ENCODE measurements at places on chromosomes 2 and 18. TPM values are rescaled to one million over a fixed set of nuclear protein-coding genes. Genes with fewer than 3 reads are reported as not detected.
A peak's percentile ranks its signal among the peaks of the same experiment; 100 is the strongest.

DNA sequence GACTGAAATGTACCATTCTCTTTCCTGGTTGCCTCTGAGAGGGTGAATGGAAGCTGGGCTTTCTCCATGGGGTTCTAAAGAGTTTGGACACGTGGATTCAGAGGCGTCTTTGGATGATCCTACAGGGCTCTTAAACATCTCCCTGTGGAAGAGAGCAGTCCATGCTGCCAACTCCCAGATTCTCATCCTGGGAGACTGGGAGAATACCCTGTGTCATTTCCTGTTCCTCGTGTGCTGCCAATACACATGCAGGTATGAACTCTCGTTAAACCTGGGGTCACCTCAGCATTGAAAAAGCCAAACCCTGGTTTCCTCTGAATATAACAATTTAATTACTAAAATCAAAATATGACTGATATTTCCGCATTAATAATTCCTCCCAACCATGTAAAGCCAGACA, 73.3 kb upstream of the NT5C1B start:
- no peak for DNase-seq

- DNase-seq: peak; percentile 10
Observed at GRCh38 chr2:238912228-238912915, 64.5 kb downstream of the TWIST2 start.

DNA sequence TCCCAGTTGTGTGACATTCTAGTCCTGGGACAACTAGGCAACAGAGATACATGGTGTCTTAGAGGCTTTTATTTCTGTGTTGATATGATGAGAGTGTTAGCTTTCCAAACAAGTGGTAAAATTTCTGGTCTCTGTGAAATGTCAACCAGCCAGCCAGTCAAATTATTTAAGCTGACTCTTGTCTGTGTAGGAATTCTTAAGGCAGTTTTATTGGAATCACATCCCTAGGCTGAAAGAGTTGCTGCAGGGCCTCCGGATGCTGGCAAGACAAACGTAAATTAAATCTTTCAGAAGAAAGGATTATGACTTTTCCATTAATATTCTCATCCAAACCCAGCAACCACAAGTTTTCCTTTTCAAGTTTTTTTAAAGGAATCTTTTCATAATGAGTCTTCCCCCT, 44.6 kb downstream of the SERPINB7 start:
- DNase-seq: no peak

DNA sequence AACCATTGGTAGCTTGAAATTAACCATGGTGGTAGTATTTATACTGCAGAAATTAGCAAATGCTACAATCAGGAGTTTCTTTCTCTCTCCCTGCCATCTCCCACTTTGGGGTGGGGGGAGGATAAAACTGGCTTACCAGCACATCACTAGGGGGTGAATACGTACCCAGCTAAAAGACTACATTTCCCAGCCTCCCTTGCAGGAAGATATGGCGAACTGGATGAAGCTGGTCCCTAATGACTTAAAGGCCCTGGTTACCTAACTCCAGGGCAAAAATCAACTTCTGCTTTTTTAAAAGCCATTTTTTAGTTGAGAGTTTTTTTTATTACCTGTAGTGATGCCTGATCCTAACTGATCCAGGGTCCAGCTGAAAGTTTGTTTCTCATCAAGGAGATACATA, 70.3 kb upstream of the RAB12 start:
- no peak for DNase-seq

DNA sequence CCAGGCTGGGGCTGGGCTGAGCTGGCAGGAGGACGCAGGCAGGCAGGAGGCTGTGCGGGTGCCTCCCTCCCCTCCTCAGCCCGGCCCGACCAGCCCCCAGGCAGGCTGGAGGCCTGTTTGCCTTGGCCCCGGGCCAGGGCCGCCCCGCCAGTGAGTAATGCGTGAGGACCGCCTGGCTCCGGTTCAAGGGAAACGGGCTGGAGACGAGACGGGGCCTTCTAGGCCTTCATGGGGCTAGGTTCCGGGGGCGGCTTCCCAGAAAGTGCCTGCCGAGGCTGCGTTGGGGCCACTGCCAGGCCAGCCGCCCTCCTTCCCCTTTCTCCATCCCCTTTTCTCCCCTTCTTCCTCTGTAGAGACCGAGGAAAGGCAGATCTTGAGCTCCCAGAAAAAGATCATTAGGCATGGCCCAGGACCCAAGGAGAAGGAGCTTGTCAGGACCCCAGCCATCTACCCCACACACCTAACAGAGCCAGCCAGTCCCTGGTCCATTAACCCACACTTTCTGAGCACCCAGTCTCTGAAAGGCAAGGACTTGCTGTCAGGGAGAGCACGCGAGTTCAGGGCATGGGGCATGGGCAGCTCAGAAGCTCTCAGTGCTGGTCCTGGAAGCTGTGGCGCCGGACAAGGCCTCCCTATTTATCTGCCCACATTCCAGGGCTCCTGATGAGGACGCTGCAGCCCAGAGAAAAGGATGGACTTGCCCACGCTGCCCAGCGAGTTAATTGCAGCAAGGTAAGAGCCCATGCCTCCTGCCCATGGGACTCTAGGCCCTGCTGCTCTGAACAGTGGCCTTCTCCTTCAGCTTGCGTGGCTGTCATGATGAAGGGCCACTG, 48.5 kb downstream of the SMAD7 start:
- DNase-seq: peak; percentile 90

- no peak for DNase-seq
Observed at GRCh38 chr2:105836840-105837692, 92.4 kb downstream of the NCK2 start.

- DNase-seq: no peak
Observed at GRCh38 chr2:240339411-240340360, 95.8 kb upstream of the GPC1 start.

DNA sequence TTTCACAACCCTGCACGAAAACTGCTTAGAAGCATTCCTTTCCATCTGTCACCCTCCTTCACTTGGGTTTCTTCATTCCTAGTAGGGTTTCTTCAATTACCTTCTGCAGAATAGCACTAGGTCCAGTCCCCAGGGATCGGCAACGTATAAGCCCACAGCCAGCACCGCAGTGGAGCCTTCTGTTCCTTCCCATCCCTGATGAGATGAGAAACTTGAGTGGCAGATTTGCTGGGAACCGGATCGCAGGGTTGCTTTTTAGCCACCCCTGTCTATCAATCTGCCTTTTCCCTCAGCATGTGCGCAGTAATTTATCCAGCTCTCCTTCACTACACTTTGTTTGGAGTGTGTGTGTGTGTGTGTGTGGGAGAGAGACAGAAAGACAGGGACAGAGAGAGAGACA, 94.2 kb downstream of the CD8B2 start:
- no peak for DNase-seq

- DNase-seq: no peak
Observed at GRCh38 chr2:215738351-215738750, 275.0 kb downstream of the MREG start.

Gene RAD51AP2
- total RNA-seq: 0.16 TPM

Gene IFIH1
- 5.5 TPM for total RNA-seq

Gene OTX1
- not detected for total RNA-seq

Gene INHBB
- 0.95 TPM for total RNA-seq

Gene GALNT3
- total RNA-seq: 0.83 TPM

Gene POMC
- 8.0 TPM for total RNA-seq

Gene EMX1
- total RNA-seq: not detected

Gene PRKAG3
- total RNA-seq: not detected

Gene HOXD9
- not detected for total RNA-seq

Gene ABCA12
- total RNA-seq: not detected

Gene GLS
- 78.0 TPM for total RNA-seq
